ENCODE measurements at places on chromosomes 6 and 20.

DNA sequence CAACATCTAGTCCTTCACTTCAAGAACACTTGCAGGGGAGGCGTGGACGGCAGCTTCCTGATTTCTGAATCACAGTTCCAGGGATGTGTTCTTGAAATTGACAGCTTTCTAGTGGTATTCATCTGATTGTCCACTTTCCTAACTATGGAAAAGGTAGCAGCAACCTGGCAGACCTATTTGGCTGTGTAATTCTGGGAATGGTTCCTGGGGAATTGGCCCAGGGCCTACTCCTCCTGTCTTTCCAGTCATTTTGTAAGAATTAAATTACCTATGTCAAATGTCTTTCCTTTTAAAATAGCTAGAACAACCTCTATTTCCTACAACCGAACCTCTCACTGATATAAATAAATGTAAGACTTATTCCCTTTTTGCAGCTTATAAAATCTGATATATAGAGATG lies 85.5 kb upstream of the RSPO3 start:
- DNase-seq = no peak

- no peak for DNase-seq
Measured at GRCh38 chr20:14830899-14831298, 493.5 kb upstream of the FLRT3 start.

DNA sequence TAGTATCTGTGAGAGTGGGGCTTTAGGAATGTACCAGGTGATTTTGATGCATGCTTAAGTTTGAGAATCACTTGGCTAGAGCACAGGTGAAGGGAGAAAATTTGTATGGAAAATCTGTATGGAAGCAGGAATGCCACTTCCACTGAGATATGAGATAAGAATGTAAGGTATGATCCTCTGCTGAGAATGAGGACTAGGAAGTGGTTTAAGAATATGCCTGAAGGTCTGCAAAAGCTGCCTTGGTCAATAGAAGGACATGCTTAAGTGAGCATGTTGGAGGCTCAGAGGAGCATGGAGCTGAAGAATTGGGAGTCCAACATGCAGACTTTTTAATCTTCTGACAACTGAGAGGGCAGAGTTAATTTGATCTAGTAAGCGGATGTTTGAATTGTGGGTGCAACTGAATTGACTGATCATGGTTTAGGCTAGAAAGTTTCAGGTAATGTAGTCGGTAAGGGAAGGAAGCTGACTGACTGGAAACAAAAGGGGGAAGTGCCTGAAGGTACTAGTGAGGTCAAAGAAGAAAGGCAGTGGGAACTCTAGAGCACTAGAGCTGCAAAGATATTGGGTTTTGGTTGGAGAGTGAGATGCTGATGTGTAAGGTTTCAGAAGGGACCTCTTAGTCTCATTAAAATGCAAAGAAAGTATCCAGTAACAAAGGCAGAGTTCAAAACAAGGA lies 28.6 kb upstream of the NOTCH4 start:
- DNase-seq = no peak

GRCh38 chr20:8930726-8931125 lies 138.2 kb upstream of the PLCB4 start:
- no peak for DNase-seq

DNA sequence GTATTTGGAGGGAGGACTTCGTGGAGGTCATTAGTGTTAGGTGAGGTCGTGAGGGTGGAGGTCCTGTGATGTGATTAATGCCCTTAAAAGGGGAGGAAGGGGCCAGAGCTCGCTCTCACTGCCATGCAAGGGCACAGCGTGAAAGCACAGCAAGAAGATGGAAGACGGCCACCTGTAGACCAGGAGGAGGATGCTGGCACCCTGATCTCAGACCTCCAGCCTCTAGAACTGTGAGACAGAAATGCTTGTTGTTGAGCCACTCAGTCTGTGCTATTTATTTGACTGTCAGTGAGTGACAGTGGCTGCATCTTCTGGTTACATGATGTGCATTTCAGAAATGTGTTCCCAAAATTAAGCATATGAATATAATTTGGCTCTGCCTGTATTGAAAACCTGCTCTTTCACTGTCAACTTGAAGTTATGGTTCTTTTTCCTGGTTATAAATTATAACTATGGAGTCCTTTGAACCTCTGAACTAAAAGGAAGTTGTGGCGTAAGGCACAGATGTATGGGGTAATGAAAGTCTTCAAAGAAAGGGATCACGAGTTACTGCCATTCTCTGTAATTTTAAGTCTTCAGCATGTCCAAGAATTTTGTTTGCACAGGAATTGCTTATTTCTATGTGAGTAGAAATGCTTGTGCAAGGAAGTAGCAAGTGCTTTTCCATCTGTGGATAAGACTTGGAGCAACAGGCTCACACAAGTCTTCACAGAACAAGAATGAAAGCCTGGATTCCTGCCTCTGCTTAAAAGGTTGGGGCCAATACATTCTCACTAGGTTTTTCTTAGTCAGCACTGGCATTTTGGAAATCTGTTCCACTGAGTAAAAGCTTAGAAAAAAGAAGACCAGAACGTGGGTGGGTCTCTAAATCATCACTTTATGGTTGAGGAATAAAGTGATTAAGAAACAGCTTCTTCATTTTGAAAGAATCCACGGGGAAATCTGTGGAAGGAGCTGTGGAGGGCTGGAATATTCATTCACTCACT lies 10.3 kb downstream of the PPP1R14C start:
- no peak for DNase-seq

DNA sequence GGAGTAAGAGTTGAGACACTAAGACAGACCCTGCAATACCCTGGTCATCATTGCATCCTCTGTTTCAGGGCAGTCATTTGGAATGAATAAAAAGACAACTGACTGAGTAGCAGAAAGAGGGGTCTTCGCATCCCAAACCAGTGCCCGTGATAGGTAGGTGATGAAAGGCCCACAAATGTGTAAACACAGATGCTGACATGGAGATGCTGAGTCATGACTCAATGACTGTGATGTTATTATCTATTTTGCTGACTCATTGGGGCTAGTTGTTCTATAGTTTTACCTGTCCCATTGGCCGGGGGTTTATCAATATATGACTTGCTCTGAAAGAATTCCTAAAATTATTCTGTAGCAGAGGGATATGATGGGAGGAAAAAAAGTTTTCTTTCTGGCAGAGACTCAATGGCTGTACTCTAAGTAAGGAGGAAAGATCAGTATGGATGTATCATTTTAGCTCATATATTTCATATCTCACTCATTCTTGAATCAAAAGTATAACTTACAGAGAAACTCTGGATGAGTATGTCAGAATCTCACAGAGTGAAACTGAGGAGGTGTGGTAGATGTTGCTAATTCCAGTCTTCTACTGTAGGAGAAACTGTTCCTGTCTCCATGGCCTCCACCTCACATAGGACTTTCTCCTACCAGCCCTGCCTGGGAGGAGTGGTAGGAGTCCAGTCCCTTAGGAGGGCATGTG lies 119.9 kb upstream of the PREP start:
- no peak for DNase-seq

DNA sequence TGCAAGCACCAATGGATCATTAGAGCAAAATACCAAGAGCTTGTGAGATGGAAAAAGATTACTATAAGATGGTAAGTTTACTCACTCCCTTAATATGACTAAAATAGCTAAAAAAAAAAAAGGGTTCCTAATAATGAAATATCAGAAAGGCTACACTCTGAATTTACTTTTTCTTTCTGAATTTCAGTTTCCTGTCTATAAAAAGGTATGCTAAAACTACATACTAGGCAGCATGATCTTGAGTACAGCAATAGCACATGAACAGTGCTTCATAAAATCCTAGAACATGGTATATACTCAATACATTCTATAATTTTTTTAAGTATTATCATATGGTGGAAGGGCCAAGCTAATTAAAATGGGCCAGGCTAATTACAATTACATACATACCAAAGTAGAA lies 24.0 kb upstream of the FAM135A start:
- DNase-seq = no peak

GRCh38 chr6:55137929-55138693 lies 36.2 kb upstream of the HCRTR2 start:
- no peak for DNase-seq

DNA sequence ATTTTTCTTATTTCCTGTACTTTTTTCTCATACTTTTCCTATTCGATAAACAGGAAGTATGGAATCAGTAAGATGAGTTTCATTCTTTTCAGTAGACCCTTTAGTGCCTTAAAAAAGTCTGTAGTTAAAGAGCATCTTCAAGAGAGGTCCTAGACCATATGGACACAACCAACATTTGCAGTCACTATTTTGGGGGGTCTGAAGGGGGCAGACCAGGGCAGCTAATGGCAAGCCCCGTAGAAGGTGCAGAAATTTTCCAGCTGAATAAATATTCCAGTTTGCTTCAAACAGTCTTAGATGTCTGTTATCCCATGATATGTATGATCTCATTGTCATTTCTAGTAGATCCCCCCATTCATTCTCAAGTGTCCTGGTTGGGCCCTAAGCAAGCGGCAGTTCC lies 52.8 kb downstream of the MAP3K5 start:
- no peak for DNase-seq

DNA sequence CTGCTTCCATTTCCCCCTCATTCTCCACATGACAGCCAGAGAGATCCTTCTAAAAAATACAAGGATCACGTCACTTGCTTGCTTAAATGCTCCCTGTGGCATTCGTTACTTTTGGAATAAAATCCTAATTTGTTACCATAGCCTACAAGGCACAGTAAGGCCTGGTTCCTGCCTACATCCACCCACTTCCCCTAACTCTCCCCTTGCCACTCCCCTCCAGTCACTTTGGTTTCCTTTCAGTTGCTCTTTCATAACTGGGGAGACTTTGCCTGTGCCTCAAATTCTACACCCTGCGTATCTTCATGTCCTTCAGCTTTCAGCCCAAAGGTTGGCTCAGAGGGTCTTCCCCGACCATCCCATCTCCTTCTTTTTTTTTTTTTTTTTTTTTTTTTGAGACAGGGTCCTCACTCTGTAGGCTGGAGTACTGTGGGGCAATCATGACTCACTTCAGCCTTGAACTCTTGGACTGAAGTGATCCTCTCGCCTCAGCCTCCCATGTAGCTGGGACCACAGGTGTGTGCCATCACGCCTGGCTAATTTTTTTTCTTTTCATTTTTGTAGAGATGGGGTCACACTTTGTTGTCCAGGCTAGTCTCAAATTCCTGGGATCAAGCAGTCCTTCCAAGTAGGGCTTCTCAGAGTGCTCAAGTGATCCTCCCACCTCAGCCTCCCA lies 12.5 kb downstream of the ID1 start:
- DNase-seq = no peak

- DNase-seq = no peak
Measured at GRCh38 chr6:49553384-49553783, 2.9 kb downstream of the C6orf141 start.

DNA sequence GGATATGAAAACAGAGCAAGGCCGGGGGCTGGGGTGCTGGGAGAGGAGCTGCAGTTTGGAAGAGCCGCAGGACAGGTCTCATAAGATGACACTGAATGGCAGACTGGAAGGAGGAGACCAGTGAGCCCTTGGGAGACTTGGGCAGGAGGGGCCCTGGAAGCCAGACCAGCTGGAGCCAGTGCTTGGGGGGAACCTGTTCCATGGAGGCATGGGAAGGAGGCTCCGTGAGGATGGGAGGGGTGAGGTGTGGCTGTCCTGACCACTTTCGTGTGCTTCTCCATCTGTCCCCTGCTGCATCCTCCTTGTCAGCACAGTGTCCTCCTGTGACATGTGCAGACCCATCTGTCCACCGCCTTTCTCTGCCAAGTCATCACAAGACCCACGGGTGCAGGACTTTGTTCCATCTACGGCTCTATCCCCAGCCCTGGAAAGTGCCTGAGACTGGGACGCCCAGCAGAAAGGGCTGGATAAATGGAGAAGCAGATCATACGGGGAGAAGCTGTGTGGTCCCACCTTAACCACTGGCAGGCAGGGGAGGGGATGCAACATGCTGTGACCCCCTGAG lies 84.8 kb upstream of the MPC1 start:
- no peak for DNase-seq

DNA sequence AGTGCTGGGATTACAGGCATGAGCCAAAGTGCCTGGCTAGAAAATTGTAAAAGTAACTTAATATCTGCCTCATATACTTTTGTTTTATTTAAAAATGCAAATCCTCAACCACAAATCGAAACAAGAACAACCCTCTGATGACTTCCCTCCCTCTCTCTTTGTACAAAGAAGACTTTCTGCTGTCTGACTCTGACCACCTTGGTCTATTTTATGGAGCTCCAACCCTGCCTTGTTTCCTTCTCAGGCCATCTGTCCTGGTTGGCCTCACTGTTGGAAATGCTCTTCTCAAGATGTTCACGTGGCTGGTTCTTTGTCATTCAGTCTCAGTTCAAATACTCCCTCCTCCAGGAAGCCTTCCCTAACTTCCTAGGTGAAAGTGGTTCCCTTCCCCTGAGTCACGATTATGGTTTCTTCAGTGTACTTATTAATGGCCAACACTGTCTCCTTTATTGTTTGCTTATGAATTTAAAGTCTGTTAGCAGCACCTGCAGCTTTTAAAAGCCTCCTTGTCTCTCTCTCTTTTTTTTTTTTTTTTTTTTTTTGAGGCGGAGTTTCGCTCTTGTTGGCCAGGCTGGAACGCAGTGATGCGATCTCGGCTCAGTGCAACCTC lies 151.5 kb upstream of the SALL4 start:
- no peak for DNase-seq

GRCh38 chr20:51902933-51903332 lies 100.6 kb upstream of the SALL4 start:
- DNase-seq = no peak

DNA sequence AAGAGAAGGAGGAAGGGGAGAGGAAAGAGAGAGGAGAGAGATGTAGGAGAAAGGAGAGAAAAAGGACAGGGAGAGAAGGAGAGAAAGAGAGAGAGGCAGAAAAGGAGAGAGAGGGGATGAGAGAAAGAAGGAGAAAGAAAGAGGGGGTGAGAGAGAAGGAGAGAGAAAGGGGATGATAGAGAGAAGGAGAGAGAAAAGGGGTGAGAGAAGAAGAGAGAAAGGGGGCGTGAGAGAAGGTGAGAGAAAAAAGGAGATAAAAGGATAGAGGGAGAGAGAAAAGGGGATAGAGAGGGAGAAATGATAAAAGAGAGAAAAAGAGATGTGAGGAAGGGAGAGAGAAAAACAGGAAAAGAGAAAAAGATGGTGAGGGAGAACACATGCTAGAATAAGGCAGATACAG lies 933.4 kb downstream of the KIF16B start:
- DNase-seq = no peak

DNA sequence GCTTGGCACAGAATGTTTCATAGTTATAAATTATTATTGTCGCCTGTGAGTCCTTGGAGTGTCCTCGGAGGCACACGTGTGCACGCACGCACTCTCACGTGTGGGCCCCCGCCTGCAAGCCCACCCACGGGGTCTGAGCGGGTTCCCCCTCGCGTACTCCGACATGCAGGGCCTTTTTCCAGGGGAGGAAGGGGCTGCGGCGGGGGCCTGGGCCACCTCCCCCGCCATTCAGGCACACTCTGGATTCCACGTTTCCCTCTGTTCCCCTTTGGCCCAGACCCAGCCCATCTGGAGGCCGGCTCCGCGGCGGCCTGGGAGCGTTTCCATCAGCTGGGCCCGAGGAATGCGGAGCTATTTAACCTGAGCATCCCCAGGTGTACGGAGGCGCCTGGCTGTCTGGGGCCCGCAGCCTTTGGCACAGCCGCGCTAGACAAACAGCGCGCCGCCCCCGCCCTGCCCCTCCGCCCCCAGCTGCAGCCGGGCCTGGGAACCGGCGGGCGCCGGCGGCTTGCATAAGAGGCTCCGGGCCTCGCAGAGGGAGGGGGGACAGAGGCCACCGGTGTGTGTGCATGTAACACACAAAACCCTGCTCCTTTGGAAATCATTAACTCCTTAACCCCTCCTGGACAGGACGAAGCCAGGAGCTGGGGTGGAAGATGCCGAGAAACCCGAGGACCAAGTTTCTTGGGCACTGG lies 3.3 kb downstream of the ID1 start:
- peak; percentile 84 for DNase-seq
